ENCODE measurements at places on chromosomes 3 and 15.

GRCh38 chr3:88987776-88988175 is 119.6 kb upstream of the EPHA3 start:
- DNase-seq, result no peak

- no peak for DNase-seq
These were observed 110.3 kb upstream of the KLF13 start for GRCh38 chr15:31216215-31216911.

DNA sequence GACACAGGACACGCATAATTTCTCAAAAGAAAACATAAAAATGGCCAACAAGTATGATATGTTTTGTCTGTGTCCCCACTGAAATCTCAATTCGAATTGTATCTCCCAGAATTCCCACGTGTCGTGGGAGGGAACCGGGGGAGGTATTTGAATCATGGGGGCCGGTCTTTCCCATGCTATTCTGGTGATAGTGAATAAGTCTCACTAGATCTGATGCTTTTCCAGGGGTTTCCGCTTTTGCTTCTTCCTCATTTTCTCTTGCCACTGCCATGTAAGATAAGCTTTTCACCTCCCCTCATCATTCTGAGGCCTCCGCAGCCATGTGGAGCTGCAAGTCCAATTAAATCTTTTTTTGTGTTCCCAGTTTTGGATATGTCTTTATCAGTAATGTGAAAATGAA is 12.1 kb upstream of the POU1F1 start:
- no peak for DNase-seq

- no peak for DNase-seq
These were observed 31.7 kb downstream of the SLC6A6 start for GRCh38 chr3:14434126-14434497.

DNA sequence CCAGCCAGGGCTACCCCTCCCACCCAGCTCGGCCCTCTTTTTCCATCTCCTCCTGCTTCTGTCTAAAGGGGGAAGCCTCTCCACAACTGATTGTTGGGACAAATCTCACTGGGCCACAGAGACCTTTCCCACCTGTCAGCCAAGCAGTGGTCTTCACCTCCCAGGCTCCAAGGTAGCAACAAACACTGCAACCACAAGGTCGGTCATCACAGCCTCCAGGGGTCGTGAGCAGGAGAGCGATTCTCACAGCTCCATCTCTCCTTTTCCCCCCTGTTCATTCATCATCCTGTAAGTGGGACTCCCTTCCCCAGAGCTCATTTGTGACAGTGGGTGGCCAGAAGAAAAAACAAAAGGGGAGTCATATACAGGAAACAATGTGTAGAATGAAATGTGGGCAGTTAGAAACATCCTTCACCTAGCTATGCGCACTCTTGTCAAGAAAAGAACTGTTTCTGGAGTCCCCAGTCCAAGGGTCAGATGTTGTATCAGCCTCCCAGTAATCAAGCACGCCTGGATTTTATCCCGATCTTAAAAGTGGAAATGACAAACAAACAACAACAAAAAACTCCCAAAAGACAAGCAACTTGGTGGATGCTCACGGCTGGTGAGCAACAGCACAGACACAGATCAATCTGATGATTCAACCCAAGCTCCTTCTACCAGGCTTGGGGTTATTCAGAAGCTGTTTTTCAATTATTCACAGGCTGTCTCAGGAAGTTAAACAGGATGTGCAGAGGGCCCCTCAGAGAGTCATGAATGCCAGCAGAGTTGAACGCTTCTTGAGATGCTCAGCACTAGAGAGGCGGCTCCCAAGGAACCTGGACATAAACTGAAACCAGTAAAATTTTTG is 22.4 kb downstream of the LYZL4 start:
- DNase-seq, result no peak

GRCh38 chr3:148792516-148792915 is 35.1 kb upstream of the CPB1 start:
- DNase-seq, result no peak

DNA sequence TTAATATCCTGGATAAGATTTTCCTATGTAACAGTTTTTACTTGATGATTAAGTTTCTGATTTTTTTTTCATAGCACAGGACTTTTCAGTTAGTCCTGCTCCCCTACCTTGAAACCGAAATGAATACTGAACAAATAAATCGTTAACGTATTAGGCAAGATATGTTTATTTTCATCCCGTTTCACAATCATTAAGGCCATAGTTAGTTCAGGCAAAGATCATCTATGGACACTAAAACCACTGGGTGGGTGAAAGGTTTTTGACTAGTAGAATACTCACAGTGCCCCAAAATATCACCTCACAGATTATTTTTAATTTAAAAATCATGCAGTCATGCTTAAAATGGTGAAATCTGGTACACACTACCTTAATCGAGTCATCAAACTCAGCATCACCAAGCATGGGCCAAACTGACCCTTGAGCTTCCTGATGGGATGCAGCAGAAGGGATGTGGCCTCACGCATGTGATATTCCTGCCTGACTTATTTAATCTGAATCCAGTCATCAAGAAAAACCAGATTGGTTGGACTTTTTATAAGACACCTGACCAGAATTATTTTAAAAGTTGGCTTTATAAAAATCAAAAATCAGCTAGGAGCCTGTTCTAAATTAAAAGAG is 365.0 kb downstream of the LPP start:
- no peak for DNase-seq

GRCh38 chr3:1969281-1969680 is 129.4 kb upstream of the CNTN4 start:
- no peak for DNase-seq

GRCh38 chr15:66803182-66803729 is 101.2 kb downstream of the SMAD6 start:
- DNase-seq, result no peak

DNA sequence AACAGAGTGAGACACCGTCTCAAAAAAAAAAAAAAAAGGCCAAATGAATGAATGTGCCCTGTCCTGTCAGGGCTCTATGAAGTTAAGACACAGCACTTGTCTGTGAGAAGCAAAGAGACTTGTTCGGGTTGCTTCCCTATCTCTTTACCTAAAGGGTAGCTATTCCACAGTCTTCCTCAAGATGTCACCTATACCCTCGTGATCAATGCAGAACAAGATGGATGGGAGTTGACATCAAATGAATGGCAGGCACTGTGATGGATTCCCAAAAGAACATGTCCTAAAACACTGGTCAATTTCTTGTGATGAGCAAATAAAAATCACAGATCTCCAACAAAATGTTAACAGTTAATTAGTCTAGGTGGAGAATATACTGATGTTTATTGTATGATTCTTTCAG is 9.5 kb downstream of the TADA3 start:
- no peak for DNase-seq

DNA sequence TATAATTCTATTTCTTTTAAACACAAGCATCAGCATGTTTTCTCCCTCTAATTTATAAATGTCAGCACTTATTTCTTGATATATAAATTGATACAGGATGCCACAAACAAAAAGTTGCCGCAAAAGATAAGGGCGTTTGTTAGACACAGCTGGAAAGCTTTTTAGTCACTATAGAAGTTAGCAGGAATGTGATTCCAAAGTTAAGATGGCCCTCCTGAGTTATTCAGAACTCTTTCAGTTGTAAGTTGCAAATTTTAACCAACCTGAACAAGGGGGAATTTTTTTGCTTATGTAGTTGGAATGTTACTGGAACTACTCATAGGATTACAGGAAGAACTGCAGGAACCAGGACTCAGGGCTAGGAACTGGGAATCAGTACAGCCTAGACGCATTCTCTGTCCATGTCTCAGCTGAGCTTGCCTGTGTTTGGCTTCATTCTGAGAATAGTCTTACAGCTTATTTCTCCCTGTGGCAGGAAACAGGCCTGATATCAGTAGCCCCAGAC is 166.3 kb downstream of the VGLL4 start:
- DNase-seq, result no peak

- no peak for DNase-seq
These were observed 19.0 kb downstream of the CGNL1 start for GRCh38 chr15:57395292-57395691.

GRCh38 chr15:52331490-52332240 is 36.1 kb upstream of the MYO5C start:
- no peak for DNase-seq

DNA sequence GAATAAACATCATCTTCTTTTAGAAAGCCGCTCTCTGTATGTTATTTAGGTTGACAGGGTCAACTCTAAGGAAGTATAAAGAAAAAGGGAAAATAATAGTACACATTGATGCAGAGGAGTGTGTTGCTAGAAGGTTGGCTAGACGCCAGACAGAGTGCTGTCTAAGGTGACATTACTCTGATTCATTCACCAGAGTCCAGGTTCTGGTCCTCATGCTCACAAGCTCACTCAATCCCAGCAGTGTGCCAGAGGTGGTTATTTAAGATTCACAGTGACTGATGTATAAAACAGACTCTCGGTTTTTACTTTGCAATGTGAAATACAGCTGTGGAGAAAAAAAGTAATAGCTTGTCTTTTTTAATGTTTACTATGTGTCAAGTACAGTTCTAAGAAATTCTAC is 1.7 kb downstream of the CFAP44 start:
- no peak for DNase-seq

GRCh38 chr3:169029674-169030285 is 633.7 kb downstream of the MECOM start:
- DNase-seq, result no peak

- no peak for DNase-seq
These were observed 9.8 kb upstream of the TM4SF4 start for GRCh38 chr3:149464542-149465328.

DNA sequence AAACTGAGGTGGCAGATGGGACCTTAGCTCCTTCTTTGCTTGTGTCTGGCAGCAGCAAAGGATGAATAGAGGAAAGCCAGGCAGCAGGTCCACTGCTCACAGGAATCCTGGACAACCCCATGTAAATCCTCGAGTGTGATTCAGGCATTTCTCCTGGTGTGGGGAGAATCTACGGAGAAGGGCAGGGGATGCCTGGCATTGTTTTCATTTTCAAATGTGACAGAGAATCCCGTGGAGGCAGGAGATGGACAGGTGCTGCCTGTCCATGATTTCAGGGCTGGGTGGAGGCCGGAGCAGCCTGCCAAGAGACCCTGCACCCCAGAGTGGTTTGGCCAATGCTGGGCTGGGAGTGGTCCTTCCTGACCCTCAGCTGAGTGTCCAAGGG is 1.7 kb downstream of the HRH1 start:
- DNase-seq, result no peak

- DNase-seq, result no peak
These were observed 374.3 kb downstream of the TIGIT start for GRCh38 chr3:114668099-114668498.

DNA sequence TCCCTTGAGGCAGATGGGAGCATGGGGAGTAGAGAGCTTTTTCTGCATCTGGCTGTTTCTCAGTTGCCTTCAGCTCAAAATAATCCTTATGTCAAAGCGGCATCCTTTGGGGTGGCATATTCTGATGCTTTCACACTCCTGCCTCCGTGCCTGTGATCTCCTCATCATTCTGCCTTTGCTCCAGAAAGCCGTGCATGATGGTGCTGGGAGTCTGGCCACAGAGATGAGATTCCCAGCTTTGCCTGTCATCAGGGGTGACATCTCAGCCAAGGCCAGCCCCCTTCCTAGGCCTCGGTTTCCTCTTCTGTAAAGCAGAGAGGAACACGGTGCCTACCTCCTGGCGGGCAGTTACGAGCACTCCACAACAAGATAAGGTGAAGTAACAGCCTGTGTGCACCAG is 96.3 kb upstream of the ALDH1A3 start:
- no peak for DNase-seq

DNA sequence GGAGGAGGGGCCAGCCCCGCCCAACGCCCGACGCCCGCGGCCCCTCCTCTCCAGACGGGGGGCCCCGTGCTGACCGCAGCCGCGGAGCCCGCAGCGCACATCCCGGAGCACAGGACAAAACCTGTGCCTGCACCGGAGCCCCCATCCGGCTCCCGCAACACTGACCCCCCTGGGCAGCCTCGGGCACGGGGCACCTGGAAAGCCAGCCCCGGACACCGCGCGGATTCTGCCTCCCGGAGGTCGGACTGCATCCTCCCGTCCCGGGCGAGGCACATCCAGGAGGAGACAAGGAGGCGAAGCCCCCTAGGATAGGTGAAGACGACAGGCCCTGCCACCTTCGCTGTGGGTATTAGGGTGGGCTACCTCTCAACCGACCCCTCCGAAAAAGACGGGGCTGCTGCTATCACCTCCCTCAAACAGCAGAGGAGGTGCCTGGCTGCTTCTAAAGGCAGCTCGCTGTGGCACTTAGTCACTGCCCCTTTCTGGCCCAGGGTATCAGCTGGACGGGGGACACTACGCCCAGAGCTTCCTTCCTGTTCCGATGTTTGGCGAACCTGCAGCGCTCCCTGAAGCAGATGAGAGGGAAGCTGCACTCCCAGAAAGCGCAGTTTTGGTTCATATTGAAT is 10.6 kb downstream of the XXYLT1 start:
- no peak for DNase-seq

DNA sequence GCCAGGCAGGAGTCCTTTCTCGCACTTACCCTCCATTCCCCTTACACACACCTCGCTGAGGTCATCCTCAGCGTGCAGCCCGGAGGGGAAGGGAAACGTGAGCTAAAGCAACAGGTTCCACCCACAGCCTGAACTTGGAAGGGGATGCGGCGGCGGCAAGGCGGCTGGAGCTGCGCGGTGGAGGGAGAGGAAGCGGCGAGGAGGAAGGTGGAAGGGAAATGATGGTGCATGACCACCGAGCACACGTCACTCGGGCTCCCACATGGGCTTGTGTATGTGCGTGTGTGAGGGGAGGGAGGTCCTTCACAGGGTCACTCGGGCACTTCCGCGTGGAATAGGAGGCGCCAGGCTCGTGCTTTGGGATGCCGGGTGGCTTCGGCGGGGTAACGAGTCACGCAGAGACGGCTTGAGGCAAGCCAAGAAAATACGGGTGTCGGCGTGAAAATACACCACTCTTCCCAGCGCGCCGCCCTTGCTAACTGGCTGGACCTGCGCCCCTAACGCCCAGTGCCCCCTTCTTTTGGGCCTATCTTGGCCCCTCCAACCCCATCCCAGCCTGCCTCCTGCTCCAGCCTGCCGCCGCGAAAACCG is 225.5 kb upstream of the IL12A start:
- DNase-seq, result no peak

GRCh38 chr15:98069256-98069655 is 108.8 kb downstream of the ARRDC4 start:
- no peak for DNase-seq

DNA sequence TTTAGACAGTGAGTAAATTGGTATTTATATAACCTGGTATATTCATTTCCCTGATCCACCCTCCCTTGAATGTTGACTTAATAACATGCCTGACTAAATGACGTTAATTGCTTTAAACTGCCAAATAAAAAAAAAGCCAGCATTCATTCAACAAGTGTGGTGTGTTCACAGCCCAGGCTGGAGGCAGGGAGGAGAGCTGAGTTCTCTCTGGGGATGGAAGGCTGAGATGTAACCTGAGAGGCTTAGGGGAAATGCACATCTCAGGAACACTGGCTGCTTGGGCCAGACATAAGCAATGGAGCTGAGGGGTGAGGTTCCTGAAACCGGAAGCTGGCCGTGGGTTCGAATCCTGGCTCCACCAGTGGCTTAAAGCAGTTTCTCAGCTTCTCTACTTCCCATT is 17.3 kb downstream of the CACNA2D3 start:
- no peak for DNase-seq

Measured in activated naive CD4-positive, alpha-beta T cell (primary cell).